ENCODE measurements at places on chromosomes 1 and 21.

DNA sequence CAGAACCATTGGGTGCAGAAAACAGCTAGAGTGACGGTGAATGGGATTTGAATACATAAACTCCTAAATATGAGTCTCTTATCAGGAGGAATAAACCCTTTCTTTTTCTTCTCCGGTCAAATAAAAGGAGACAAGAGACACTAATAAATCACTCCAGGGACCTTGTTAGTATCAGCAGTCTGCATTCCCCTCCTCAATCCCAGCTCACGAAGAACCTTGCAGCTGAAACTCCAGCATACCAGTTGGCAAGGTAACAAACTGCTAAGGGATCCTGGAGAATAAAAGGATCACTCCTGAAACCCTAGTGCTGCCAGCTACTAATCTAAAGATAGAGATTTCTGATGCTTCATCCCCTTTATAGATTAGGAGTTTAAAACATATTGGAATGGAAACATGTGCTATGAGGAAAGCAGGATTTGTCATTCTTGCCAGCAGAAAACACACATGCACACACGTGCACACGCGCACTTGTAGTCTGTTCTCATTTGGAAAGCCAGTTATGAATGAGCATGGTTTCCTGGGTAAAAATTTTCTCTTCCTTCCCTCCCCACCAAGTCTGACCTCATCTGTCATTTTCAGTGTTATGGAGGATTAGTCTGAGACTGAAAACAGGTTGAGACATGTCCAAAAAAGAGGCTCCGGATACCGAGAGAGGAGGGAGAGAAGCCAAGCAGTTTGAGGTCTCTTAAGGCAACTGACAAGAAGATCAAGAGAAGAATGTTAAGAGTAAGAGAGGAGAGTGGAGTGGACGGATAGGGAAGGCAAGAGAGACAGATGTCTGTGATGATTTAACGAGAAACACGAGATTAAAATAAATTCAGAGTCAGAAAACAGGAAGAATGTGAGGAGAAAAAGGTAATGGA lies 10.9 kb downstream of the IER5 start:
- no peak for DNase-seq

GRCh38 chr1:164337885-164338284 lies 221.1 kb upstream of the PBX1 start:
- no peak for DNase-seq

DNA sequence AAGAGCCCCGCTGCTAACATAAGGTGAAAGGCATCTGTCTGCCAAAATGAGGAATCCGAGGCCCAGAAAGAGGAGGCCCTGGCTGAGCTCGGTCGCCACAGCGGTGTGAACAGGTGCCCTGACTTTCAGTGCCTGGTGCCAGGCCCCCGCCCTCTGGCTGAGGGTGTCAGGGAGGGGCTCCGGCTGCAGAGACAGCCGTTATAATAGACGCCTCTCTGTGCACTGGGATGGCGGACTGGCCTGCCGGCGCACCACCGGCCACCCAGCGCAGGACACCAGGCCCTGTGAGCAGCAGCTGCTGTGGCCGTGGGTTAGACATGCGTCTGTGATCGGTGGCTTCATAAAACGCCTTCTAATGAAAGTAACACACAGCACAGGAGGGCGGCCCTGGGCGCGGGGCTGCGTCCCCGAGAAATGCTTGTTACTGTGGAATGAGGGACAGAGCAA lies 51.4 kb upstream of the ACTRT2 start:
- DNase-seq, result no peak

DNA sequence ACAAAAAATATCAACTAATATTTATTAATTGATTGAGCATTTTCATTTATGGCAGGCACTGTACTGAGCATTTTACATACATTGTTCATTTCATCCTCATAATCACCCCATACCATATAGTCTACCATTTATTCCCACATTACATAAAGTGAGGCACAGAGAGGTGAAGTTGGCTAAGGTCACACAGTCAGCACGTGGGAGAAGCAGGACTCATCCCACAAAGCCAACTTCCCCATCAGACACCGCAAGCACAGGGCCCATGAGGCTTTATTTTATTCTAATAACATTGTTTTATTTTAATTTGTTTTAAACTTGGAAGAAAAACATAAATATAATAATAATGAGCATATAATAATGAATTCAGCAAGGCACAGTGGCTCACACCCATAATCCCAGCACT lies 43.1 kb upstream of the CAPZB start:
- DNase-seq, result no peak

GRCh38 chr1:232890340-232890943 lies 60.0 kb upstream of the NTPCR start:
- no peak for DNase-seq

DNA sequence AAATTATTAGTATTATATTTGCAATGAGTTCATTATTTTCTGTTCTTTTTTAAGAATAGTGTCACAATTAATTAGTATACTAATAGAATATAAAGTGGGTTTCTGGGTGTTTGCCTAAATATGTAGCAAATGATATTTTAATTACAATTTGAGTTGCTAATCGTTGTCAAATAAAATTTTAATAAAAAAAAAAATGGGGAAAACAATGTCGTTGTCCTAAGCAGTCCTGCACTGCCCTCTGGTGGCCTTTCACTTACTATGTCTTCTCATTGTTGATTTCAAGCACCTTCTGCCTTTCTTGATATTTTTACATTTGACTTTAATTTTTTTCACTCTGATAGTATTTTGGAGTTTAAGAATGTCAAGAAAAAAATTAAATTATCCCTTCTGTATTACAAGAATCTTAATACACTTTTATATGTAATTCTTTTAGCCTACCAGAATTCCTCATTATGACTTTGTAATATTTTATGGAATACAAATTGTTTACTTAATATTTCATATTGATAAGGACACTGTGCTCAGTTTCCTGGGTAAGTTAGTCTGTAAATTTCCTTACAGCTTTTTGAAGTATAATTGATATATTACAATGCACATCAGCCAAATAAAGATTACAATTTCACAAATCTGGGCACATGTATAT lies 104.5 kb upstream of the FMN2 start:
- DNase-seq, result no peak

GRCh38 chr1:36094621-36095061 lies 5.9 kb downstream of the ADPRS start:
- no peak for DNase-seq

DNA sequence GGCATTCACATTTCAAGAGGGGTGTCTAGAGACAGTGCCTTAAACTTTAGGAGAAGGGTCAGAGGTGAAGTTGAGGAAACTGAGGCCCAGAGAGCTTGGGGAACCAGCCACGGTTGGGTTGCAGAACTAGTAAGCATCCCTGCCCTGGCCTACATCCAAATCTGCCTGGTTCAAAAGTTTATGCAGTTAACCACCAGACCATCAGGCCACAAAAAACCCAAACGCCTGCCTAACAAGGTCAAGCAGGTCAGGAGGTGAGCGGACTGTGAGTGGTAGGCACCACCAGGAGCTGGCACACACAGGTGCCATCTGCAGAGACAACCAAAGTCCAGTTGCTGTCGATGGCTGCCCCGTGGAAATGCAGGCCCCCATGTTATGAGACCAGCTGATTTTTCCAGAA lies 51.2 kb downstream of the FBXO2 start:
- DNase-seq, result no peak

DNA sequence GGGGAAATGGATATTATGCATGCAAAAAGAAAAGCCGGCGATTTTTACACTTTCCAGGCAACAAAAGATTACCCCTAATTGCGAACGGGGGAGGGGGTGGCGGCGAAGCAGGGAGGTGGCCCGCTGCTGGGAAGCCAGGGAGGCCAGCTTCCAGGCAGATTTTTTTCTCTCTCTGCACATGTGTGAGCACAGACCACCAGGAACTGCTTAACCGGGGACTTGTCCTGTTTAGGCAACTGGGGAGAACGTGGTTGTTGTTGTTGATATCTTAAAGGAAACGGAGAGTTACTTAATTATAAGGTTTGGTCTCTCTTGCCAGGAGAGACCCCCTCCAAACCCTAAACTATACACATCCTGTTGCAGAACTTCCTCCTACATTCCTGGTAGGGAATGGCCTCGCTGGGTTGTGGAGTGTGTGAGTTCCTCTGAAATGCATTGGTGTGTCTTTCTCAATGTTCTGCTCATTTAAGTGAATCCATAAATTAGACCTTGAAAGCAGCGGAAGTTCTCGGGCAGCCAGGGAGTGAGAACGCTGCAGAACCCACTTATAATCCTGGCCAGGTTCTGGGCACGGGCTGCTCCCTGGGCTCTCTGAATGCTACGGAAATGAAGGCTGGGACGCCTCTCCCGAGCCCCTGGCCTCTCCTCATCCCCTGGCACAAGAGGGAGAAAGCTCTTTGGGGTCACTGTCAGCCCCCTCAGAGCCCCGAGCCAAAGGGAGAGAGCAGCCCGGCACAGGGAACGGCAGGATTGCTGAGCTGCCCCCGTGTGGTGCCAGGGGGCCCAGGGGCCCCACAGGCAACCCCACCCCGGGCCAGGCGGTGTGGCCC lies 250.0 kb downstream of the FOXD2 start:
- DNase-seq, result no peak

GRCh38 chr21:32424191-32424535 lies 11.7 kb downstream of the EVA1C start:
- no peak for DNase-seq

- no peak for DNase-seq
Measured at GRCh38 chr1:163824490-163824889, 502.7 kb downstream of the NUF2 start.

- DNase-seq, result no peak
Measured at GRCh38 chr1:9112961-9113880, 15.7 kb downstream of the GPR157 start.

GRCh38 chr21:32371913-32372314 lies 20.9 kb downstream of the URB1 start:
- no peak for DNase-seq

- no peak for DNase-seq
Measured at GRCh38 chr1:247241691-247242090, 14.2 kb upstream of the VN1R5 start.

GRCh38 chr1:78683079-78683478 lies 33.4 kb downstream of the IFI44 start:
- no peak for DNase-seq

GRCh38 chr1:49106445-49106844 lies 329.8 kb upstream of the BEND5 start:
- DNase-seq, result no peak

DNA sequence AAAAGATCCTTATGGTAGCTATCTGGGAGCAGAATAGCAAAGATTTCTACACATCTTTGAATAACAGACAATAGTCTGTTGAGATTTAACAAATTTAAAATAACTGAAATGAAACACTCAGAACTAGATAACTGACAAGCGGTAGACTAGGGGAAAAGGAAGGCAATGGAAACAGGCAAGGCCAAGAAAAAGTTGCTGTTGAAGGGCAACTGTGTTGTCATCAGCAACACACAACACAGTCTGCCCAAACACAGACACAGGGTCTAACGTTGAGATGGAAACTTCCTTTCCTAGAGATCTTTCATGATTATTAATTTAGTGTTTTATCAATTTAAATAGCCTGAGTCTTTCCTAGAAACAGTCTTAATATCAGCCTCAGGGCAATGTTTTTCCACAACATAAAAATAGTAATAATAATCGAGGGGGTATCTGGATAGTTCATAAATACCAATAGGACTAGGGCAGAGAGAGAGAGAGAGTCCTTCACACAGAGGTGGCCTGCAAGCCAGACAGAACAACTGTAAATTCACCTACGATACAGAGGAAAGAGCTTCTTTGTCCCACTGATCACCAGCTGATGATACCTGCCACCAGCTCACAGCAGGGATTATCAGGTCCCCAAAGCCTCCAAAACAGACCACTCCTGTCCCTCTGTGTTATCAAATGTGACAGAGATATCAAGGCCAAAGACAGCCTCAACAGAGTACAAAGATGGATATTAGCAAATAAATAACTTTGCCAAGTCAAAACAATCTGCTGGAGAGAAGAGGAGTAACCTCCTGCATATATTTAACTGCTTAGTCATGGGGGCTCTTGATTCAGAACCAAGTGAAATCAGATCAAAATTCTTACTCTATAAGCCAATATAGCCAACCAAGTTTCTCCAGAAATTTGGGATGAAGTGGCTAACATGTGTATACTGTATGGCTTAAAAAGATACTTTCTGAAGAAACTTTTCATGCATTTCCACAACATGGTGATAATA lies 245.3 kb downstream of the SLC45A1 start:
- no peak for DNase-seq

GRCh38 chr1:224213438-224214119 lies 30.5 kb downstream of the DEGS1 start:
- no peak for DNase-seq

DNA sequence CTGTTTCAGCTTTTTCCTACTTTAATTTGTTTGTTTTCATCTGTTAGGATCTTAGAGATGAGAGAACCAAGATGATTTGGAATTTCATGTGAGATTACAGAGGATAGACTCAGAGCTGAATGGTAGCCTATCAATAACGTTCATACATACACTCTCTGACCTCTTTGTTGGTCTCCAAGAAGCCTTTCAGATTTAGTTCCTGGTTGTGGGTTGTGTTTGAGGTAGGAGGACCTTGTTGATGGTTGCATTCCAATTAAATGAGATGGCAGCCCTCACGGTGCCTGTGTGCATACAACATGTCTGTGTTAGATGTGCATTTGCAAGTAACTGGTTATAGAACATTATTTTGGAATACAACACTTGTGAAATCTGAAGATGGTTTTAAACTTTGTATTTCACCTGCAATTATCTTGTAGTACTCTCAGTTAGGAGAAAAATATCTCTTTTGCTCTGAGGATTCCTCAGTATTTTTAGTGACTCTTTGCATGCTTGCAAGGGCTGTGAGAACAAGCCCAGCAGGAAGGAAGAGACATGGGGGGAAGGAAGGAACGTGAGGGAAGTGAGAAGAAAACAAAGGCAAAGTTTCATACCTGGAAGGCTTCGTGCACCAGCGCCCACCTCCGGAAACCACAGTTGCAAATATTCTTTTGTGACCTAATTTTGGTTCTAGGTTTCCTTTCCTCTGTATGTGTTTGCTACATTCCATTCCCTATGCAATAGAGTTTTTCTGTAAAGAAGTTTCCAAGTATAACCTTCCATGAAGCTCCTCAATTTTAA lies 291.8 kb downstream of the DISC1 start:
- DNase-seq, result no peak

DNA sequence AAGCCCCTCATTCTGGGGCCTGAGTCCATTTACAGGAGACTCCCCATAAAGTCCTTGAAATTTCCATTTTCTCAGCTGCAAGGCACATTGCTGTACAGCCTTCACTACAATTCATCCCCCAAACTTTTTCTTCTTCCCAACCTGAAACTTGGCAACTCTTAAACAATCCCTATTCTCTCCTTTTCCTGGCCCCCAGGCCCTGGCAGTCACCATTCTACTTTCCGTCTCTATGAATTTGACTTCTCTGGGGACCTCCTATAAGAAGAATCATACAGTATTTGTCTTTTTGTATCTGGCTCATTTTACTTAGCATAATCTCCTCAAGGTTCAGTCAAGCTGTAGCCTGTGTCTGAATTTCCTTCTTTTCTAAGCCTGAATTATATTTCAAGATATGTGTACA lies 332.9 kb downstream of the PCP4 start:
- DNase-seq, result no peak

- DNase-seq, result no peak
Measured at GRCh38 chr1:145795257-145795881, 28.5 kb downstream of the RNF115 start.

GRCh38 chr1:29883411-29883832 lies 647.1 kb downstream of the PTPRU start:
- DNase-seq, result no peak

- no peak for DNase-seq
Measured at GRCh38 chr1:239169276-239169675, 217.1 kb upstream of the CHRM3 start.

GRCh38 chr1:94949681-94950661 lies 23.1 kb upstream of the CNN3 start:
- DNase-seq, result no peak

- DNase-seq, result no peak
Measured at GRCh38 chr21:28439251-28439650, 553.4 kb downstream of the LTN1 start.

Data from D721Med (cell line).